NCI-H1417 treated with DMSO at 0.1 percent for 48 hours (cell line): ENCODE measurements at places on chromosomes 12 and 14.
A peak's percentile ranks its signal among the peaks of the same experiment; 100 is the strongest.

- DNase-seq = no peak
These were observed 3.1 kb downstream of the LRFN5 start for GRCh38 chr14:41609704-41610183.

DNA sequence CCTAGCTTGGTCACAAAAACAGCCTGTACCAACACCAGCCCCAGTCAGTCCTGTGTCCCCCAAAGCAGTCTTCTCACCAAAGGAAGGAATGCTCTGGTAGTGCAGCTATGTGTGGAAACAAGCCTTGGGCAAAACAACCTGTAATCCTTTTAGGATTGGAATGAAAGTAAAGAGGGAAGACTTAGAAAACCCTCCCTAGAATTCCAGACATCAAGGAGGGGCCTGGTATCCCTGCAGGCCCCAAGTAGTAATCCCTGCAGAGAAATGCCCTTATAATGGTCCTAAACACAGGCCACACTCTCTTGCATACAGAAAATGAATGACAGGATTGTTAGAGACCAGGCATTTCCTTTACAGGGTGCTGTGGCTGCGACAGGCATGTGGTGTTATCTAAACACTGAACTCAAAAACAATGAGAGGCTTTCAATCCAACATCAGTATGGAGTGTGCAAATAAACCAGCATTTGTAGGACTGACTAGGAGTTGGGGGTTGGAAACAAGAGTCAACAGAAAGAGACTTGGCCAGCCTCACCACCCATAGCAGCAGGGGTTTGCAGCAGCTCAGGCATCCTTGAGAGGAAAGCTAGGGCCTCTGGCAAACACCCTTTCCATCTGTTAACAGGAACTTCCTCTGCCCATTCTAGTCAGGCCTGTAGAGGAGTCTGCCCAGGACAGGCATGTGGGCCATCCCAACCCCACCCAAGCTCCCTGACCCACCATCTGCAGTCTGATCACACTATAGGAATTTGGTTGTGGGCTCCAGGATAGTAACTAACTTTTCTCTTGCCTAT lies 59.1 kb downstream of the DCAF5 start:
- DNase-seq = no peak

DNA sequence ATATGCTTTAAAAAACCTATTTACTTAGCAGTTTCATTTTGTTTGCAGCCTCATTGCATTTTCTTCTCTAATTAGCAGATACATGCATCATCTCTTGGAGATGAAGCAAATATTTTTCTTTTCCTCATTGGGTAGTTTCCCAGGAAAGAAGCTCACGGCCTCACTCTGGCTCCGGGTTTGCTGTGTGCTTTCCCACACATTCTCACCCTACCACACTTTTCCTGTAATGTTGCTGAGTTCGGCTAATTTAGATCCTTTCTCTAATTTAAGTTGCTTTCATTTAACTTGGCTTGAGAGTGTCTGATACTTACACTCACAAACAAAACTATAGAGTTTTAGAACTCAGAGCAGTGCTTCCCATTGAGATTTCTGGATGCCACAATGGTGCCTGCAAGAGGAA lies 928.2 kb downstream of the NRXN3 start:
- no peak for DNase-seq

DNA sequence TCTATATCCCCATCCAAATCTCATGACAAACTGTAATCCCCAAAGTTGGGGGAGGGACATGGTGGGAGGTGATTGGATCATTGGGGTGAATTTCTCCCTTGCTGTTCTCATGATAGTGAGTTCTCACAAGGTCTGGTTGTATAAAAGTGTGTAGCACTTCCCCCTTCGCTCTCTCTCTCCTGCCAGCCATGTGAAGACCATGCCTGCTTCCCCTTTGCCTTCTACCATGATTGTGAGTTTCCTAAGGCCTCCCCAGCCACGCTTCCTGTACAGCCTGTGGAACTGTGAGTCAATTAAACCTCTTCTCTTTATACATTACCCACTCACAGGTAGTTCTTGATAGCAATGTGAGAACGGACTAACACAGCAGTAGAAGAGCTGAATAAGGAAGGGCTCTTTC lies 62.6 kb upstream of the VASH1 start:
- DNase-seq = no peak

DNA sequence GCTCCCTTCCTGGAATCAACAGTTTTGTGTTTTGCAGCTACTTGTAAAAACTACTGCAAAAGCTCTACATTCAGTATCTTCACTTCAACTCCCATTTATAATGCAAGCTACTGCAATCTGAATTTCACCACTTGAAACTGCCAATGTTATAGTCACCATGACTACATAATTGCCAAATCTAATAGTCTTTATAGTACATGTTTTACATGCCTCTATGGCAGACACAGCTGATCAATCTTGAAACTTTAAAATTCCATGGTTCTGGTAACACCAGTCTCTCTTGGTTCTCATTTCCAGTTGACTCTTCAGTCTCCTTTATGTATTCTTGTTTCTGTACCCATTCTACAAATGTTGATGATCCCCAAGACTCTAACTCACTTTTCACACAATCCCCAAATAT lies 185.9 kb downstream of the MED13L start:
- no peak for DNase-seq

DNA sequence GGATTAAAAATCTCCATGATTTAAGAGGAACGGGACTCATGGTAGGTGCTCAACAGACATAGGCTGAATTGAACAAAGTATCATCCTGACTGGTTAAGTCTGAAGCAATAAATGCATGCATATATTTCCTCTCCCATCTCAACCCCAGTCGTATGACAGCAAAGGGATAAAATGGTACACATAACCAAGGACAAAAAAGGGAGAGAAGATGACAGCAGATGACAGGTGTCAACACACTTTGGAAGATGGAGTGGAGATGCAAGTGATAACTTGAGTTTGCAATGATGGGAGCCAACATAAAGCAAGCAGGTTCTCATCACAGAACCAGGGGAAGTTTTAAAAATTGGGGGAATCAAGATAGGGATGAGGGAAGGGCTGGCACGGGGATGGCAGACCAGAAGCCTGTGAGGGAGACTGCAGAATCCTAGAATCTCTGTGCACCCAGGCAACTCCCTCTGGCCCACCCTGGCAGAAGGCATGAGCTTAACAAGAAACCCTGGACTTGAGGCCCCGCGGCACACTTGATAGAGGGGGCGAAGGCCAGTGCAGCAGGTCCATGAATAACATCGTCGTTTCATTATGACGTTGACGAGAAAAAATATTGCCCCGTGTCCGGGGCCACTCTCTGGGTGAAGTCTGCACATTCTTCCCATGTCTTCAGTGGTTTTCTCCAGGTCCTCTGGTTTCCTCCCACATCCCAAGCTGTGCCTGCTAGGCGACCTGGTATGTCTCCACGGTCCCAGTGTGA lies 5.0 kb downstream of the C1RL start:
- DNase-seq = no peak

- no peak for DNase-seq
These were observed 2.3 kb downstream of the ABCC9 start for GRCh38 chr12:21938879-21939278.

DNA sequence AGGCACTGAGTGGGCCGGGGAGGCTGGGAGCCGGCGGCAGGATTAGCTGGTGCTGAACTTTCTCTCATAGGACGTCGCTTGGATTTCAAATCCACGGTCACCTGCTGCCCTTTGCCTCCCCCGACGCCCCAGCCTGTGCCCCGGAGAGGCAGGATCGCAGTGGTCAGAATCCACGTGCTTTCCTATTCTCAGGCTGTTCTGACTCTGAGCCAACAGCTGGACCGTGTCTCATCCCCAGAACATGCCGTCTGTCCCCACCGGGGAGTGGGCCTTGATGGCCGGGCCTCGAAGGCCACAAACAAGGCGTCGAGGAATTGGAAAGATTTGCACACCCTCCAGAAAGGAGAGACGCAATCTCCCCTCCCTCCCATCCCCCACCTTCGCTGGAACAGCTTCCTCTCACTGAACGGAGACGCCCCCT lies 18.5 kb upstream of the MLXIP start:
- DNase-seq = no peak

GRCh38 chr12:121202407-121203355 lies 7.2 kb upstream of the P2RX4 start:
- DNase-seq = no peak

DNA sequence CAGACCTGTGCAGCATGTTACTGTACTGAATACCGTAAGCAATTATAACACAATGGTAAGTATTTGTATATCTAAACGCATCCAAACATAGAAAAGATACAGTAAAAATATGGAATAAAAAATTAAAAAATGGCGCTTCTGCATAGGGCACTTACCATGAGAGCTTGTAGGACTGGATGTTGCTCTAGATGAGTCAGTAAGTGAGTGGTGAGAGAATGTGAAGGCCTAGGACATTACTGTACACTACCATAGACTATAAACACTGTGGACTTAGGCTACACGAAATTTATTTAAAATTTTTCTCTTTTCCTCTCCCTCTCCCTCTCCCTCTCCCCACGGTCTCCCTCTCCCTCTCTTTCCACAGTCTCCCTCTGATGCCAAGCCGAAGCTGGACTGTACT lies 194.5 kb upstream of the CDKN3 start:
- no peak for DNase-seq

DNA sequence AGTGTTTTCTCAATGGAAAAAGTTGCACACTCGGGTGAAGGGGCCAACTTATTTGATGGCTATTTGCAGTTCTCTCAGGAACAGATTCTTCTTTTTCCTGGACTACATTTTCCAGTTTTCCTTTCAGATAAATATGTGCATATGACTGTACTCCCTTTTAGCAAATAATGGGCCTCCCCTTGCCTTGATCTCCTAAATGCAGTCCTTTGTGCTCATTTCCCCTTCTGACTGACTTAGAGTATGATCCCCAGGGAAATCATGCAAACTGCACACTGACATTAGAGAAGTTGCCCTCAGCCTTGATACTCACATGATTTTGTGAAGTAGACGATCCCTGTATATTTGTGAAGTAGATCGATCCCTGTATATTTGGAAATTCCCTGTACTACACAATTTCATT lies 492.9 kb upstream of the NOVA1 start:
- DNase-seq = no peak

DNA sequence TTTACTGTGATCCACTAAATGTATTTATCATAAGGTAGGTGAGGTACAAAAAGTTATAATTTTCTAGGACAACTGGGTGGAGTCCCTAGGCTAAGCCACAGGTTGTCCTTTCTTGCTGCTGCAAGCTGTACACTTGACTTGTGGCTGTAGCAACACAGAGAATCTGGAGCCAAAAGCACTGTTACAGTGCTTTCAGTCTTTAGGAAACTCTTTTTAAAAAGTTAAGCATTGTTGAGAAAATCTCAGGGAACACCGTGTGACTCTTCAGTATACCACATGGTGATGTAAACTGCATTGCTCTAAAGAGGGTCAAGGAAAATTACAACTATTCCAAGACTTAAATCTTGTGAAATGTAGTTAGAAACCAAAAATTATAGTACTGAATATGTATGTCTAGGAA lies 11.4 kb downstream of the SLC15A5 start:
- DNase-seq = no peak

- DNase-seq = peak; percentile 34
These were observed 2.7 kb upstream of the SAMD4A start for GRCh38 chr14:54564071-54564867.

DNA sequence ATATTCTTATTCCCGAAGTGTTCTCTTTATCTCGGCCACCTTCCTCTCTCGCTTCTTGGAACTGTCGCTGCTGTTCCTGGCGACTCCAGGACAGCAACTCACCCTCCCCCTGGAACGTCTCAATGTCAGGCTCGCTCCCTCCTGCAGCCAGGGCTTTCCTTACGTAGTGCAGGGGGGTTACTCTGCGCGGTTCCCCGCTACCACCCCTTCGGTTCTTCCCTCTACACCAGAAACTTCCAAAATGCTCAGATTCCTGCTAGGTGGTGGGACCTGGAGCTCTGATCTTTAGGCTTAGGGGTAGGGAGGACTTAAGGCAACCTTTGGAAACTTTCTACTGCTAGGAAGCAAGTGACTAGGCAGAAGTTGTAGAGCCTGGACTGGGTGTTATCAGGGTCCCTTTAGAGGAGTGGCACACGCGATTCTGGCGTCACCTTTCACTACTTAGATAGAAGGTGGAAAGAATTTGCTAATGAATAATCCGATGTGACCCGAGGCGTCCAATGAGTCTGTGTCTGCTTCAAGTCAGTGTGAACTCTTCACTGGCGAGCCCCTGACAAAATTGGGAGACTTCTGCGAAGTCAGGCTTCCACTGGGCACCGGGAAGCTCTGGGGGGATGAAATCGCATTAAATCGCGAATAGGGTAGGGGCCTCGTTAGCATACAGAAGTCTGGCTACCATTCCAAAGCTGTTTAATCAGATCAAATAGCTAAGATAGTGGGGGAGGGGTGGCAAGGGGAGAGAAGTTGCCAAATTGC lies 900 bp upstream of the DPF3 start:
- no peak for DNase-seq

- DNase-seq = no peak
These were observed 9.3 kb downstream of the SYNE3 start for GRCh38 chr14:95507174-95507573.

DNA sequence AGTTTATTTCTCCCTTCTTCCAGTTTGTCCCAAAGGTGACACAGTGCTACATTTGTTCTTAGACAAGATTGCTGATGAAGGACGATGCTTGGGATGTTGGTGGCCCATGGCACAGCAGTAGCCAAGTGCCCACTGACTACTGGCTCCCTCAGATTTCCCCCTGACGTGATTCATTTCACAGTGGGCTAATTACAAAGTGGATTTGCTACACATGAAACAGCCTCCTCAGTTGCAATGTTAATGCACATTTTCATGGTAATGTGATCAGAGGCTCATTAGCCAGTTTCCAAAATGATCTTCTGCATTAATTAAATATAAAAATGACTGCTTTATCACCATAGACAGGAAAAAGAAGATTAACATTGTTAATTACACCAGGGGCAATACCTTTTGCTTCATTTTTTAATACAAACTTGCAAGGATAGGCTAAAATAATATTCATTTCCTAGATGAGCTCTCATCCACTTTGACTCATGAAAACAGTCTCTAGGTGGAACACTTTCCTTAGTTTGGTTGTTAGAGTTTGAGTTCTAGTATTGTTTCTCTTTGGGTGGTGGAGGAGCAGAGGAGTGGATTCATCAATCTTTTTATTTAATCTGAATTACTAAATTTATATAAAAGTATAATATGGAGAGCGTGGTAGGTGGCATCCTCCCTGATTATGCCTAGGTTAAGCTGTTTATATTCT lies 250.9 kb downstream of the PDZRN4 start:
- DNase-seq = no peak

DNA sequence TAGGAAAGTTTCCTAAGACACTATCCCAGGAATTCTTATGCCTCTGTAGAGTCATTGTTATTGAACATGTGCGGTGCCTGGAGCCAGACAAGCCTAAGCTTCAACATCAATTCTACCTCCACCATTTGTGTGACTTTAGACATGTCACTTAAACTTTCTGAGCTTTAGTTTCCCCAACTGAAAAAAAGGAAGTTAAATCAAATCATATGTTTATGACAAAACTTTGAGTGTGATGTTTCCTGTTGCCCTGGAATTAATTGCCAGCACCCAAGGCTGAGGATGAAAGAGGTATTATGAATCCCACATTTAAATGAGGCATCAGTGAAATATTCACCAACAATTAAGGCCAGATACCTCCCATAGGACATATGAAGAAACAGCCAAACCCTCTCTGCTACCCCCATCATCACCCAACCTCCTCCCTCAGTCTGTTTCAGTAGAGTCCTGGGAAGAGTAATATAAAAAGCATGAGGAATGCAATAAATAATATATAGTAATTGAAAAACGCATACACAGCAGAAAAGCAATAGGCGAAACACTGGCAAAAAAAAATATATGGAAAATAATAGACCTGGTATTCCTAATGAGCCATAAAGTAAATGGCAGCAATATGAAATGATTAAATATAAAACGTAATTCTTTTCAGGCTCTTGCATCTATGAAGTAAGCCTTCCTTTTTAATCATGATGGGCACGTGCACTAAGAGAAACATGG lies 182.0 kb upstream of the DCN start:
- DNase-seq = no peak

- DNase-seq = no peak
These were observed 281.0 kb upstream of the RGS6 start for GRCh38 chr14:71651228-71651627.
